NCI-H345 (cell line): ENCODE measurements at places on chromosomes 3 and 15.
A peak's percentile ranks its signal among the peaks of the same experiment; 100 is the strongest.

GRCh38 chr3:193052354-193053045 lies 134.8 kb upstream of the MB21D2 start:
- DNase-seq = no peak

GRCh38 chr3:112587336-112587735 lies 25.5 kb downstream of the SLC35A5 start:
- no peak for DNase-seq

DNA sequence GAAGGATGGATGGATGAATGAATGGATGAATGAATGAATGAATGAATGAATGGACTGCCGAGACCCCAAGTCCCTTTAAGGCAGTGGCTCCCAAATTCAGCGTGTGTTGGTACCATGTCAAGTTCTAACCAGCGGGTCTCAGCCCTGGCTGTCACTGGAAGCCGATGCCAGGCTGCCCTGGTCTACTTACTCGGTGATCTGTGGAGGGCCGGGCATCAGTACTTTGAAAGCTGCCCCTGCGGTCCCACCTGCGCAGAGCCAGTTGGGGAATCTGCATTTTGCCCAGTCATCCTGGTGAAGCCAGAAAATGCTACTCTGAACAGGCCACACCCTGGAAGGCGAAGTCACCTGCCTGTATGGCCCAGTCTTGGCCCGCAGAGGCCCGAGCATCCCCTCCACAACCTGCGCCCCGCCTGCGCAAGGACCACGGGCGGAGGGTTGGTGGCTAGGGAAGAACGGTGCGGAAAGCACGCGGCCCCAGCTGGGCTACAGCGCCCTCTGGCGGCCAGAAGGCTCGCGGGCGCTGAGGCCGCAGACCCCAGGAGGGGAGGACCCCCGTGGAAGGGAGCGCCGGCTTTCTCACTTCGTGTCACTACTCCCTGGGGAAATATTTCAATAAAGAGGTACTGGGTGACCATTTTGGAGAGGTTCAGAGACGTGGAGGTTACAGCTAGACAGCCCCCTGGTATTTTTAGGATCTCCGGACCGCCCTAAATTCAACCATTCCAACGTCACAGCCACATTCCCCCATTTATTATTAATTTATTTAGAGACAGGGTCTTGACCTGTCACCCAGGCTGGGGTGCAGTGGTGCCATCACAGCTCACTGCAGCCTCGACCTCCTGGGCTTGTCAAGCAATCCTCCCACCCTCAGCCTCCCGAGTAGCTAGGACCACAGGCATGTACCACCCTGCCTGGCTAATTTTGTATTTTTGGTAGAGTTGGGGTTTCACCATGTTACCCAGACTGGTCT lies 34.9 kb downstream of the PRKCD start:
- peak; percentile 41 for DNase-seq

GRCh38 chr3:39150803-39151631 lies 2.4 kb downstream of the CSRNP1 start:
- no peak for DNase-seq

- DNase-seq = no peak
Observed at GRCh38 chr15:35061825-35062737, 23.0 kb downstream of the NANOGP8 start.

GRCh38 chr3:184352149-184352785 lies 9.1 kb downstream of the CLCN2 start:
- DNase-seq = no peak

GRCh38 chr15:27730868-27731267 lies 368.2 kb downstream of the OCA2 start:
- DNase-seq = no peak

GRCh38 chr15:58447271-58448010 lies 15.7 kb downstream of the LIPC start:
- DNase-seq = no peak

DNA sequence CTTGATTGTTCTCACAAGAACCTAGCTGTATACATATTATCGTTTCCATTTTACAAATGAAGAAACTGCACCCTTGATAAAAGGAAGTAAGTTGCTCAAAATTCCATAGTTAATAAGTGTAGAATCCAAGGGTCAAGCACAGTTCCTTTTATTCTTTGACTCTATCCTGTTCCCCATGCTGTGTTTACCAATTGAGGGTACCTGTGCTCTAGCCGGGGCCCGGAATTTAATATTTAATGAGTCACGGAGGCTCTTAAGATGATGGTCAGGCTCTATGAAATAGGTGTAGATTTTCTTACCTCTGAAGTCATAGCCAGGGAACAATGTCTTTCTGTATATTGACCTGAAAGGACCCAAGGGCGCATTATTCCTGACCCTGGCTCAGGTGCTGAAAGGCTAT lies 65.2 kb downstream of the LPP start:
- no peak for DNase-seq

- DNase-seq = no peak
Observed at GRCh38 chr15:40469776-40470390, 901 bp upstream of the CHST14 start.

DNA sequence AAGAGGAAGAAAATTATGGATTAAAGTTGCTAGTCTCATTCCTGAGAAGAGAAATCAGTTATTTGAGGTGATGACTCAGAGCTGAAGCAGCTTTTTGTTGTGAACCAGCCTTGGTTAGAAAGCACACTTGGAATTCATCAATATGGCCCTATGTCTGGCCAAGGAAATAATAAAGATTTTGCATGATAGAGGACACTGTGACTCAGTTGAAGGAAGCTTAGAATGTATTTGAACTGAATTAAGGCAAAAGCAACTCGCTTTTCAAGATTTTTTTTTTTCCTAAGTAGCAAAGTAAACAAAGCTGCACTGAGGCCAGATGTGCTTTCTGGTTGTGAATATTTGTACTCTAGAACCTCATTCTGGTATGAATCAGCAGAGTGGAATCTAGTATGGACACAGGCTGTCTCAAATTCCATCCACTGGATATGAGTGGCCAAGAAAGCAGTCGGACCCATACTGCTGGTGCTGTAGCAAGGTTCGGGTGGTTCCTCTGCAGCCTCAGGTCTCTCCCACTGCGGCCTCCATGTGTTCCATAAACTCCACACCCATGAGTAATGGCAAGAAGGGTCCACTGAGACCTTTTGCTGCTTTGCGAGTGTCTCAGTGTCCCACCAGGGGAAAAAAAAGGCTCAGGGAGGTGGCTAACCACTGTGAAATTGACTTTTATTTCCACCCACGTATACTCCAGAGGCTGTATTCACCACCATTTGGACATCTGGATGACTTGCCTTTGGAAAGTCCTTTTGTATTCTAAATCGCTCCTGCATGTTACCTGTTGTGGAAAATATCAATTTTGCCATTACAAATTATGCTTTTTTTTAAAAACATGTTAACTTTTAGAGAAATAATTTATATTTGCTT lies 53.1 kb downstream of the TGFBR2 start:
- no peak for DNase-seq

GRCh38 chr15:98957655-98958054 lies 49.9 kb downstream of the PGPEP1L start:
- no peak for DNase-seq

GRCh38 chr15:62617741-62618140 lies 424.8 kb upstream of the TPM1 start:
- DNase-seq = no peak

- no peak for DNase-seq
Observed at GRCh38 chr3:159818399-159818798, 170.2 kb upstream of the IL12A start.
